Activated T-helper 9 cell treated with anti-CD3 and anti-CD28 coated beads, Interleukin-2, amount 50 U/mL, for 16 hours (primary cell): ENCODE measurements at places on chromosomes 11 and 22.

GRCh38 chr11:106925245-106925644 lies 93.0 kb downstream of the GUCY1A2 start:
- DNase-seq: no peak

- DNase-seq: no peak
These were observed 21.8 kb downstream of the RNF169 start for GRCh38 chr11:74770456-74770855.

DNA sequence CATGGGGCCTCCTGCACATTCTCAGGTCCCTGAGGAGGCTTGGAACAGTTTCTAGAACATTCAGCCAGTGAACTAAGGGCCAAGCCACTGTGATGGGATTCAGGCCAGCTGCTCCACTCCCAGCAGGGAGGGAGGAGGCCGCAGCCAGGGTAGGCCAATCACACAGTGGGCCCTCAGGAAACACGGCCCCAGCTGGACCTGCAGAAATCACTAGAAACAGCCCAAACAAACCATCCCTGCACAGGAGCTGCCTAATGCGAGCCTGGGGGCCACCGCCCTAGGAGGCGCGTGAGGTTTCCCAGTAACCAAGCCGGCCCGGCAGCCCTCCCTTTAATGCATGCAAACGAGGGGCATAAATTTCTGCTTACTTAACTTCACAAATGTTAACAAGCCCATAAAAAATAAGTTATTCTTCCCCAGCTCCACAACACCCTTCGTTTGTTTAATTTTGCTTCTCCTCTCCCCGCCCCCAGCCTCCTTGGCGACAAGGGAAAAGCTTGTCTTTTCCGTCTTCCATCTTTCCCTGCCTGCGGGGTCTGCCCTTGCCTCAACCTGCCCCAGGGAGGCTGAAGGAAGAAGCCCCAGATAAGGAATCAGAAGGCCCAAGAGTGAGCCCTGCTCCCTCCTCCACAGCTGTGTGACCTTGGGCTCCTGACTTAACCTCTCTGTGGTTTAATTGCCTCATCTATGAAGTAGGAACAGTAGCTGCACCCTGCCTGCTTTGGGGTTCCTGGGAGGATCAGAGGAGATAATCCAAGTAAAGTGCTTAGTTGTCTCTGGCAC lies 25.7 kb downstream of the ELFN2 start:
- DNase-seq: no peak

DNA sequence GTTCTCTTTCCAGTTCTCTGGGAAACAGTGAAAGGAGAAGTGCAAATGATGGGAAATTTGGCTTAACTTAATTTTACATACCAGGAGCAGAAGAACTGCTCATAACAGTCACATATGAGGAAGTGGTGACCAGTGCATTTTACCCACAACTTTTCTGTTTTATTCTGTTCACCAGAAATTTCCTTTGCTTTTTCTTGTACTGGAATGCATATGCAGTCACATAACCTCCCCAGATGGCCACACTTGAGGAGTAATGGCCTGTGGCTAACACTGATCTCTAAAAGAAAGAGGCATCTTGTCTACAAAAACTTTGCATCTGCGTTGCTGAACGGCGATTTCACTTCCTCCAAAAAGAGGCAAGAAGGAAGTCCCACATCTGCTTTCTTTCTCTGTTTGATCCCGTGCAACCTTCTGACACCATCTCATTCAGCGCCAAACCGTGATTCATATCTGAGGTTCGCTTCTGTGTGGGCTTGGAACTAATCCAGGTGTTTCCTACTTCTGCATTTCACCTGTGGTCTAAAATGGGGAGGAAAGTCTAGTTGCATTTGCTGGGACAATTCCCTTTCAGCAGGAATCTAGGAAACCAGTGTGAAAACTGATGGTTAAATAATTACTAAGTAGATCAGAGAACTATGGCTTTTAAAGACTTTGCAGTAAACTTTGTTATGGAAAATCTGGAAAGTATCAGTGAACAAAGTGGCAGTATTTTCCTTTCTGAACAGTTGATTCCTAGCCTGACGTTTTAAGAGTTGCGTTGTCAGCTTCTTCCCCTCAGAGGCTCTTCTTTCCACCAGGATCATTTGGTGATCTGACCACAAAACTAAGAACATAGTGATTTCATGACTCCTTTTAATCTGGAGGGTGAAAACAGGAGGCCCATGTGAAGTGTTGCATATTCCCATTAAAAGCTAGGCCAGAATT lies 4.2 kb upstream of the MPEG1 start:
- DNase-seq: no peak

GRCh38 chr11:65434667-65435410 lies 12.2 kb downstream of the NEAT1 start:
- DNase-seq: no peak

GRCh38 chr11:115644856-115645255 lies 140.6 kb upstream of the CADM1 start:
- no peak for DNase-seq

GRCh38 chr11:128653801-128654231 lies 40.1 kb upstream of the FLI1 start:
- DNase-seq: no peak

- DNase-seq: no peak
These were observed 103.2 kb downstream of the ETS1 start for GRCh38 chr11:128484172-128484571.

GRCh38 chr22:25666308-25666707 lies 75.7 kb upstream of the MYO18B start:
- DNase-seq: no peak

DNA sequence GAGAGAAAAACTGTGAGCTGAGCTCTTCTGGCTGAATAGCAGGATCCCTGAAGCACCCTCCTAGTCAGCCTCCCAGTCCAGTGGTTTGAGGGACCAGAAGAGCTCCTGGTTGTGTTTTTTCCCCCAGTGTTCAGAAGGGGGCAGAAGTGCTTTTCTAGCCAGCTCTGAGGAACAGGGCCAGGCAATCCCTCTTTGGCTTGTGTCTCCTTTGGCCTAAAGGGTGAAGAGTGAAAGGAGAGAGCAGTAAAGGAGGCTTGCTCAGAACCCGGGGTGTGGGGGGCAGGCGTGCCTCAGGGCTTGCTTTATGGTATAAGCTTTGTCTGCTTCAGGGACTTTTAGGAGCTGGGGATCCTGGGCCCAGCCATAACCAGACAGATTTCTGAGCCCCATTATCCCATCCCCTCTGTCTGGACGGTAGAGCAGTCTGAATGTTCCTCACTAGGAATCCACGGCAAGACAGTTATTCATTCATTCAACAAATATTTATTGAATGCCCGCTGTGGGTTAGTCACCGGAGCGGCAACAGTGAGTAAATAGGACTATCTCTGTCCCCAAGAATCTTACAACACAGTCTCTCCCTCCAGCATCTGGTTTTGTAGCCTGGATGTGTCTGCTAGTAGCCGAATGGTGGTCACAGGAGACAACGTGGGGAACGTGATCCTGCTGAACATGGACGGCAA lies 14.5 kb downstream of the ACP2 start:
- DNase-seq: no peak

- DNase-seq: no peak
These were observed 389.1 kb downstream of the ETS1 start for GRCh38 chr11:128198216-128198772.

DNA sequence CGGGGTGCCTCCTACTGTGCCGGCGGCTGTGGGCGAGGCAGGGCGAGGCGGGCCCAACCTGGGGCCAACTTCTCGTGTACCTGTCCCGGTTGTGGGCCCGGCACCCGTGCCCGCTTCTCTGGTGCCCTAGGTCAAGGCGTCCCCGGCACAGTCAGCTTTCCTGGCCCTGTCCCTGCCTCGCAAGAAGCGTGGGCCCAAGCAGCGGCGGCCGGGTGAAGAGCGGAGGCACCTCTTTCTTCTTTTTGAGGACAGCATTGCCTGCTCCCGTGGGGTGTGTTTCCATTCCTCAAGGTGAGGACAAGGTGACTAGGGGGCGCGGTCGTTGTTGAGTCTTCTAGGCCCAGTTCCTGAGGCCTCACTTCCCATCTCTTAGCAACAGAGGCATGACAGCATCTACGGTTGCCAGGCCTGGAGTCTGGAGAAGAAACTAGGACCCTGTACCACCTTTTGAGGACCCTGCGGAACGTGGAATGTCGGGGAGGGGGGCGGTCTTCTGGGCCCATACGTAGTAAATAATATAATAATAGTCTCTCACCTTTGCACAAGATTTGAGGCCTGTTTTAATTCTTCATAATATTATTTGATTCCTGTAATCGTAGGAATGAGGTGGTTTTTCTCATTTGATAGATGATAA lies 418 bp downstream of the ACO2 start:
- DNase-seq: peak; percentile 23

GRCh38 chr22:50031189-50032091 lies 18.9 kb upstream of the IL17REL start:
- DNase-seq: no peak

GRCh38 chr11:67317205-67317887 lies 14.0 kb downstream of the SSH3 start:
- DNase-seq: peak; percentile 97

GRCh38 chr11:995044-995751 lies 41.3 kb downstream of the MUC6 start:
- DNase-seq: no peak
